ENCODE measurements at places on chromosomes 12 and 14. TPM values are rescaled to one million over a fixed set of nuclear protein-coding genes. Genes with fewer than 3 reads are reported as not detected.

GRCh38 chr12:21528953-21529352 is 2.9 kb downstream of the SPX start:
- peak overlapping the region; percentile 77 for H3K4me3 ChIP-seq
- DNase-seq = no peak
- peaks cover 37% of the 10 kb centered on the region for H3K36me3 ChIP-seq
- peaks cover 48% of the 10 kb centered on the region for H3K4me1 ChIP-seq
- H3K27ac ChIP-seq = no peak overlapping the region
- no peaks in the 10 kb centered on the region for H3K27me3 ChIP-seq

- H3K36me3 ChIP-seq = no peaks in the 10 kb centered on the region
- DNase-seq = no peak
- H3K27me3 ChIP-seq = no peaks in the 10 kb centered on the region
- H3K4me1 ChIP-seq = no peaks in the 10 kb centered on the region
- H3K27ac ChIP-seq = no peak overlapping the region
Observed at GRCh38 chr14:22341049-22341448, 248.0 kb downstream of the DAD1 start.

DNA sequence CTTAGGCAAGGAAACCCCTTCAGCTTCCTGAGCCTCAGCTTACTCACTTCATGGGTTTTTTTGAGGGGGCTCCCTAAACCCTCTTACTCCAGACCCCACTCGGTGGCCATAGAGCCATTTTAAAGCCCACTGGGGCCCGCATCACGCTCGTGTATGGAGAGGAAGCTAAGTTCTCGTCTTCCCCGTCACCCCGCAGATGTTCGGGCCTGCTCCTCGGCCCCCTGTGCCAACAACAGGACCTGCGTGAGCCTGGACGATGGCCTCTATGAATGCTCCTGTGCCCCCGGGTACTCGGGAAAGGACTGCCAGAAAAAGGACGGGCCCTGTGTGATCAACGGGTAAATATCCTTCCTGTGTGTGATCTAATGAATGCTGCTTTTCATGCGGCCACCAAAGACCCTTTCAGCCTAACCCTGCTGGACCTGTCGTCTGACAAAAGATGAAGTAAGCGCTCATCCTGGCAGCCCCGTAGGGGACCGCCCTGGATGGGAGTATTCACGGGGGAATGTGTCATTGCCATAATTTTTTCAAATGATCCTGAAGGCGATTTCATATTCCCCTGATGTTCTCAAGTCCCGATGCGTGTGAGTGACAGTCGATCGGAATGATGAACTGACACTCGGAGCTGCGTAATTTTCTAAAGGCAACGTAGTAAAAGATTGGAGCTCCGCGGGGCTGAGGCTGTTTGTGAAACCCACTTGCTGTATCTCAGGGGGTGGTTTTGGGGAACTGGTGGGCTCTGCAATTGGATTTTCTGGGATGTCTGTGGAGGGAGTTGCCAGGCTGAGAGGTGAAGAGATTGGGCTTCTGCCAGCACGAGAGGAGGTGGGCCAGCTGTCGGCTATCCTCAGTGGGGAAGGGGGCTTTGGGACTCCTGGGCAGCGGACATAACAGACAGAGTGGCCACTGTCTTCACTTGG is 5.4 kb downstream of the DLK1 start:
- no peaks in the 10 kb centered on the region for H3K27me3 ChIP-seq
- no peaks in the 10 kb centered on the region for H3K4me1 ChIP-seq
- H3K36me3 ChIP-seq = no peaks in the 10 kb centered on the region
- DNase-seq = no peak
- H3K4me3 ChIP-seq = no peak overlapping the region
- H3K27ac ChIP-seq = no peak overlapping the region

DNA sequence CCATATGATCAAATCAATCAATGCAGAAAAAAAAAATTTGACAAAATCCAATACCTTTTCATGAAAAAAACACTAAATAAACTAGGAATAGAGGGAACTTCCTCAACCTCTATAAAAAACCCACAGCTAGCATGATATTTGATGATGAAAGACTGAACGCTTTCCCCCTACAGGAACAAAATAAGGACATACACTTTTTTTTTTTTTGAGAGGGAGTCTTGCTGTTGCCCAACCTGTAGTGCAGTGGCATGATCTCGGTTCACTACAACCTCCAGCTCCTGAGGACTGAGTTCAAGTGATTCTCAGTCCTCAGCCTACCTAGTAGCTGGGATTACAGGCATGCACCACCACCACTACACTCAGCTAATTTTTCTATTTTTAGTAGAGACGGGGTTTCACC is 17.9 kb upstream of the CAMKK2 start:
- DNase-seq = no peak
- H3K36me3 ChIP-seq = peaks cover 39% of the 10 kb centered on the region
- H3K4me3 ChIP-seq = no peak overlapping the region
- peaks cover 21% of the 10 kb centered on the region for H3K4me1 ChIP-seq
- no peak overlapping the region for H3K27ac ChIP-seq

DNA sequence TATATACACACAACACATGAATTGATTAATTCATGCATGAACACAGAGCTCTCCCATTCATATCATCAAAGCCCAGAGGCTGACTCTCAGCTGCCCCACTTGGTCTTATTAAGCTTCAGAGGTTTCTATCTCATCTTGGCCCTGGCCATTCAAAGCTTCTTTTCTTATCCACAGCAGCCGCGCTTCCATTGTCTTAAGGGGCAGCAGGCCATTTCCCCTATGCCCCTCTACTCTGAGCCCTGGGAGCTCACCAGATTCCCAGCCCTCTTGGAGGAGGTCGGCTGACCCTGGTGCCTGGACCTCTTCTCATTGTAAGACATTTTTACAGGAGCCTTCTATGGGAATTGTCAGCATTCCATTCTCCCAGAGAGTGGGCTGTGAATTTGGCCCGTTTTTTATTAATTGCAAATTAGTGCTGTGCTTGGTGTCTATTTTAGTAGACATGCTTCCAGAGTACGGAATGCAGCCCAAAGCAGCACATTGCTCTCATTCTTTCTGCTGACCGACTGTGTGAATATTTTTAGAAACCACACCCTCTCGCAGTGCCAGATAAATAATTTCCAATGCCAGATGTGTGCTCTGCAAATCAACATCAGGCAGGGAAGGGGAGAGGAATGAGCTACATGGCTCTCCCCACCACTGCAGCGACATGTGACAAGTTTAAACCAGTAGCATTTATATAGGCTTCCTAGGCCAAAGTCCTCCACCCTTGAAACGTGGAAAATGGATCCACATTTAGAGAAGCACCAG is 58.5 kb downstream of the NUAK1 start:
- H3K4me1 ChIP-seq = peaks cover 2% of the 10 kb centered on the region
- no peaks in the 10 kb centered on the region for H3K36me3 ChIP-seq
- 0 out of 2 replicates have a peak, but pooled peaks cover 3% of the 10 kb centered on the region for H3K27me3 ChIP-seq
- H3K27ac ChIP-seq = no peak overlapping the region
- no peak overlapping the region for H3K4me3 ChIP-seq
- no peak for DNase-seq

- no peaks in the 10 kb centered on the region for H3K27me3 ChIP-seq
- no peak overlapping the region for H3K27ac ChIP-seq
- no peak overlapping the region for H3K4me3 ChIP-seq
- no peak for DNase-seq
Observed at GRCh38 chr14:66476964-66477363, 9.2 kb upstream of the CCDC196 start.

DNA sequence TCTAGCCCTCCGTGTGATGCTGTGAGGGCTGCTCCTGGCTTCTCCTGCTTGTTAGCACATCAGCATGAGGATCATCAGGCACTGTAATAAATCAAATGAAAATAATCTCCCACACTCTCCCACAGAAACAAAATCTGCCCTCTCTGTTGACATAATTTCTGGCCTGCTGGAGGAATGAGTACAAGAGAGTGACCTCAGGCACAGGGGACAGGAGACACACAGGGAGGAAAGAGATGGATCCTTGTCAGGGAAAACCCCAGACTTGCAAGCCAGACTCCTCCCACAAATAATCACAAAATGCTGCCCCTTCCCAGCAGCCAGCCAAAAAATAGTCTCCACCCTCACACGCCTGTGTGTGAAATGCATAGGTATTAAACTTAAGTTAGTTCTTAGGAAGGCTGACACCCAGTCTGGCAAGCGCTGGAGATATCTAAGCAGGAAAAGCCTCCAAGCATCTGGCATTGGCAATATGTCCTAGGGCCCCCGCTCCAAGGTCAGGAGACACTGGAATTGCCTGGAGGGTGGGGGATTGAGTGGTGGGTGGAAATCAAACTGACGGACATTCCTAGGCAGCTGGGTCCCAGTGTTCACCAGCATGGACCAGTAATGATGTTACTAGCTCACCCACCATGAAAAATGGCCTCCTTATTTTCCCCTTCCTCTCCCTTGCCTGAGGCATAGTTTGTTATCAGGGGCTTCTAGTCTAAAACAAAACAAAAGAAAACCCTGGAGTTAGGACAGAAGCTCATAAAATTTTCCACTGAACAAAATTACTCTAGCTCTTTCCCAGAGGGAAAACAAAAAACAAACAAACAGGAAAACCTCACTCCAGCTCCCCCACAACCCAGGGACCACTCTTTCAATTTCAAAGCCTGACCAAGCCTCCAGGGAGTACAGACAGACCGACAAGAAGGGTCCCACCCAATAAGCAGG is 22.0 kb downstream of the SMUG1 start:
- no peaks in the 10 kb centered on the region for H3K36me3 ChIP-seq
- H3K27ac ChIP-seq = no peak overlapping the region
- H3K4me3 ChIP-seq = no peak overlapping the region
- no peaks in the 10 kb centered on the region for H3K27me3 ChIP-seq
- H3K4me1 ChIP-seq = no peaks in the 10 kb centered on the region
- DNase-seq = no peak

DNA sequence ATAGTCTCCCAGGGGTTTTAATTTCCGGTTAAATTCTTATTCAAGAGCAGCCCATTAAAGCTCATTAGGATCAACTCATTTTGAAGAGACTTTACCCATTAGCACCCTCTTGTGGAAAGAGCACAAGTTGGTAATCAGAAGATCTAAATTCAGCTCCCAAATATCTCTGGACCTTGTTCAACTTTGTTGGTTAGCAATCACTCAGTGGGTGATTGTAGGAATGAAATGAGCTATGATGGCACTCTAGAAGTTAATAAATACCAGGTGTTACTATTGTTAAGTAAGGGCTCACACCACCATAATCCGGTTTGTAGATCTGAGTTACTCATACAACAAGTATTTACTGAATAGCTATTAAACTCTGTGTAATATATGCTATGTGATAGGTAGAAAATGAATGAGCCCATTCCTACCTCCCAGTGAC is 42.9 kb downstream of the TRIP11 start:
- H3K27me3 ChIP-seq = no peaks in the 10 kb centered on the region
- H3K27ac ChIP-seq = peak overlapping the region; percentile 48
- no peak overlapping the region for H3K4me3 ChIP-seq
- H3K4me1 ChIP-seq = peaks cover 14% of the 10 kb centered on the region
- peaks cover 33% of the 10 kb centered on the region for H3K36me3 ChIP-seq
- DNase-seq = peak; percentile 94

DNA sequence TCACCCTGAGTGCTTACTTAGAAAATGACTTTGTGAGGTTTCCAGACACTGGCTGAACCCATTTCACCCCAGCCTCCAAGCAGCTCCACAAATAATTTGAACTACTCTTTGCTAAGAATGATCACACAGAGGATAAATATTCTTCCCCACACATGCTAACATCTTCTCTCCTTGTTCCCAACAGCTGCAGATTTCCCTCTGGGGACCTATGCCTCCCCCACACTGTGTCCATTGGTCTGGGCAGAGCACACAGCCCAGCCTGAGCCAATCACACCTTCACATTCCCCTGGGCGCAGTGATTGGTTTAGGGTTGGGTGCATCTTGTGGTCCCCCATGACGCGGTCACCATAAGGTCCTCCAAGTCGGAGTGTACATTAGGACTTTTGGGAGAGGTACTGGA is 6.9 kb downstream of the SDR9C7 start:
- no peak overlapping the region for H3K4me3 ChIP-seq
- H3K36me3 ChIP-seq = no peaks in the 10 kb centered on the region
- DNase-seq = no peak
- no peak overlapping the region for H3K27ac ChIP-seq

GRCh38 chr12:25051656-25052195 is 102.8 kb upstream of the BCAT1 start:
- H3K27me3 ChIP-seq = no peaks in the 10 kb centered on the region
- H3K27ac ChIP-seq = peak overlapping the region; percentile 100
- H3K36me3 ChIP-seq = peaks cover 12% of the 10 kb centered on the region
- DNase-seq = peak; percentile 92
- peak overlapping the region; percentile 95 for H3K4me3 ChIP-seq
- H3K4me1 ChIP-seq = peaks cover 32% of the 10 kb centered on the region

DNA sequence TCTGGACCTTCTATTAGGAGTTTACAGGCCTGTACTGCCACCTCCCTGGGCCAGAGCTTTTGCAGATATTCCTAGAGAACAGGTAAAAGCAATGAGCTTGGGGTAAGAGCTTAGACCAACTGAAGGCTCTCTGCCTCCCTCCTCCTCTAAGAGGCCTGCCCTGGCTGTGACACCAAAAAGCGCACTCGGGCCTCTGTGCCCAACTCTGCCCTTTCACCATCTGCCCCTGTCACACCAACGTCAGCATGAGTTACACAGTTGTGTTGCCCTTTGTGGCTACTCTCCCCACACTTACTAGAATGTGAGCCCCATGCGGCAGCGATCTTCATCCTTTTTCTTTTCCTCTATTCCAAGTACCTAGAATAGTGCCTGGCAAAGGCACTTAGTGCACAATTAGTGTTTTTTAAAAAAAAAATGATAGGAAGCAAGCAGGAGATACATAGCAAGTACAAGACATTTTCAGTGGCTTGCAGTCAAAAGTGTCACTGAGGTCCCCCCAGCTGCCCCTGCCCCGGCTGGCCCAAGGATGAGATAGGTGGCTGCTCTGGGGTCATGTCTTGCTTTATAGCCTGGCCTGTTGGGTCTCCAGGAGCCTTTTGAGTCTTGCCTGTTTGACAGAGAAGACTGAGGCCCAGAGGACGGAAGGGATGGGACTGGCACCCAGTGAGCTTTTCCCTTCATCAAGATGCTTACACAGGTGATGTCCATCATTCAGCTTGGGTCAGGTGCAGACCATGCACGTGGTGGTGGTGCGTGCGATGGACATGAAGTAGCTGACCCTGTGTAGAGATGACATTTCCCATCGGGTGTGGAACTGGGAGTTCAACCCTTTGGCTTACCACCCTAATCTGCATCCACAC is 12.5 kb downstream of the CKB start:
- H3K4me1 ChIP-seq = no peaks in the 10 kb centered on the region
- no peak overlapping the region for H3K27ac ChIP-seq
- peaks cover 22% of the 10 kb centered on the region for H3K36me3 ChIP-seq
- H3K4me3 ChIP-seq = no peak overlapping the region

GRCh38 chr12:49537752-49538509 is 899 bp upstream of the KCNH3 start:
- H3K4me3 ChIP-seq = peak overlapping the region; percentile 60
- H3K27ac ChIP-seq = no peak overlapping the region
- peak; percentile 52 for DNase-seq
- H3K36me3 ChIP-seq = no peaks in the 10 kb centered on the region
- no peaks in the 10 kb centered on the region for H3K27me3 ChIP-seq

GRCh38 chr14:50666772-50667683 is 1.1 kb downstream of the SAV1 start:
- H3K4me3 ChIP-seq = peak overlapping the region; percentile 75
- peak; percentile 73 for DNase-seq
- no peak overlapping the region for H3K27ac ChIP-seq

The WNT5B gene
- not detected for total RNA-seq

The GLT1D1 gene
- total RNA-seq = not detected

The NKX2-1 gene
- not detected for total RNA-seq

The SMIM41 gene
- 0.75 TPM for total RNA-seq

The PRH2 gene
- total RNA-seq = not detected

The OR4K5 gene
- not detected for total RNA-seq

The KRT78 gene
- total RNA-seq = not detected
